Bronchial epithelial cell (primary cell): ENCODE measurements at places on chromosomes 16 and 17. TPM values are rescaled to one million over a fixed set of nuclear protein-coding genes. Genes with fewer than 3 reads are reported as not detected.

Gene MT3
- total RNA-seq: not detected in 2 replicates

DNA sequence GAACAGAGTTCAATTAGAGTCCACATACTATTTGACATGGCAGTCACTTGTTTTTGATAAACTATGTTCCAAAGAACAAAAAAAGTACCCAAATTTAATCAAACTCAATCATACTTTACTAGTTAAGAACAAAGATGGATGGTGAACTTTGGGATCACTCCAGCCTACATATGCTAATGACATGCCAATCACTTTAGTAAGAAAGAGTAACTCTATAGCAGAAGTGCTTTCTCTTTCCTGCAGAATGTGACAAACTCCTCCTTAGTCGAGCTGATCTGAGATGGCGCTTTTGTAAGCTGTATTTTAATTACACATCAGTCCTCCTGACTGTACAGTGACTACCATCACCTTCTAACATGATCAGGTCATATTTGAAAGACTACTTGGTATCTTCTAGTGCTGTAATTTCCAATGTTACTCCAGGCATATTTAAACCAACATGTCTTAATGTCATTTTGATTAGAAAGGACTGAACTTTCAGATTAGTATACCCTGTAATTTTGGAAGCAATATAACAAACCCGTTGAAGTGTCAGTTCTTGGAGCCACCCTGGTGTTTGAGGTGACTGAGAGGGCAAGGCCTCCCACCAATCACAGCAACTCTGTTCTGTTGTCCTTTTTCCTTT lies 4.1 kb downstream of the NETO2 start:
- peak; percentile 60 for DNase-seq

- no peak for DNase-seq
Measured at GRCh38 chr17:43803758-43804157, 23.5 kb downstream of the CFAP97D1 start.

DNA sequence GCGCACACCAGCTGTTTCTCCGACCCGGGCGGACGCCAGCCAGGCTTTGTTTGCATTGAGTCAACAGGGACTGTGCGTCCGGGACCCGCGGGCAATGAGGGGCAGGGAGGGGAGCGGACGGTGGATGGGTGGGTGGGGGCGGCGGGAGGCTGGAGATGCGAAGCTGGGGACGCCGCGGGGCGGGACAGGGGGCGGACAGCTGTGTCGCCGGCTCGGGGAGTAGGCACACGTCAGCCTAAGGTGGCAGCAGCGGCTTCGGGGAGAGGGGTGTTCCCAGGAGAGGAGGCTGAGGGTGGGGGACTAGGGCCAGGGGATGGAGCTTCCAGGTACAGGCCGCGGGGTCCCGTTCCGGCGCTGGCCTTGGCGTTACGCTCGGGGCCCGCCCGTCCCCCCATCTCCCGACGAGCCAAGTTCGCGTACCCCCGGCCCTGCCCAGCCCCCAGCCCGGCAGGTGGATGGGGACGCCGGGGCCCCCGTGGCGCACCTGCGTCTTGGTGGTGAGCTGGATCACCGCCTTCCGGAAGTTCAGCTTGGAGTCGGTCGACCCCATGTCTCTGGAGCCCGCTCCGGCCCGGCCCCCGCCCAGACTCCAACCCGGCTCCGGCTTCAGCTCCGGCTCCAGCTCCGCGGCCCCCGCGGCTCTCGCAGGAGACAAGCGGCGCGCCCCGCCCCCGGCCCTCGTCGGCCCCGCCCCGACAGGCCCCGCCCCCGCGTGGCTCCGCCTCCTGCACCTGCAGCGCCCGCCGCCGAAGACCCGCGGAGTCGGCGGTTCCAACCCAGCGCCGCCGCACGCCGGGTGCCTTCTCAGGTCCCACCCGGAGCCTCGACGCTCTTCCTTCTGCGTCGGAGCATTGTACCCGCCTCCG lies at the start of gene HID1:
HID1 (minus strand) TSS at position 653 of the 866 bp plus-strand sequence; CDS start at position 550, 103 bp downstream.
- peak; percentile 35 for DNase-seq

DNA sequence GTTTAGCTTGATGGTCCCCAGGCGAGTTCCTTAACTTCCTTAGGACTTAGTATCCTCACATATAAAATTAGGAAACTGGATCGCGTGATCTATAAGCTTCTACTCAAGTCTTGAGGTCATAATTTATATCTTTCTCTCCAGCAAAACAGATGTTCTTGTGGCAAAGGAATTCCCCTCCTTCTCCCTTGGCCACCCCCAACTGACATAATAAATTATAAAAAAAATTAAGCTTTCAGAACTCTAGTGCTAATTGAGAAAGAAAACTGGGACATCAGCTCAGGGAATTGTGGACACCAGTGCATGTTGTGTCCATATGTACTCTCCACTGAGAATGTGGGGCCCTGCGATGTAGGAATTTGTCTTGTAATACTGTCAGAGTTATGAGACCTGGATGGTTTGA lies 13.5 kb downstream of the GNAO1 start:
- no peak for DNase-seq

DNA sequence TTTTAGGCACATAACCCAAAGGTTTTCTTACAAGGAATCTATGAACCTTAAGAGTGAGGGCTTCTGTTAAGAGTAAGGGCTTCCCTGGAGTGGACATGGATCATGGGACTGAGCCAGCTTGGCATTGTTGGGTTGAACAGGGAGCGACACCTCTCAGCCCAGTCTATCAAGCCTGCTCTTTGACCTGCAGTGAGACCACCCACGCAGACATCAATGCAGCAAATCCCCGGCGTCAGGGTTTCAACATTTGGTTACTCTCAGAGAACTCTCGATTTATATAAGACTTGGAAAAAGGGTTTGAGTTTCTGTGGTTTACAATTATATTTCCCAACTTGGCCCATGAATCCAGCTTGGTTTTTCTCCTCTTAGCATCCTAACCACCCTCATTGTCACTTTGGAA lies 299.9 kb downstream of the WWOX start:
- DNase-seq: no peak

DNA sequence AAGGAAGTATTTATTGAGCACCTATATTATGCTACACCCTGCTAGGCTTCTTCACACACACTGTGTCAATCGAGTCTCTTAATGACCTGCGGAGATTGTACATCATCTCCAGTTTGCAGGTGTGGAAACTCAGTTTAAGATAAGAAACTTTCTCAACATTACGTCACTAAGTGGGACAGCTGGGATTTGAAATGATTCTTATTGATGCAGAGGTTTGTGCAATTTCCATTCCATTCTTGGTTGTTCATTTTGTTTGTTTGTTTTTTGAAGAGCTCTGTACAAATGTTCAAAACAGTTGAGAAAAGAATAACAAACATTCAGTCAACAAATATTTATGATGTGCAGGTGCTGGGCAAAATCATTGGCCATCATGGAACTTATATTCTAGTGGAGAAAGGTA lies 84.8 kb downstream of the MAP2K6 start:
- DNase-seq: no peak

- no peak for DNase-seq
Measured at GRCh38 chr16:48430890-48431289, 45.7 kb upstream of the SIAH1 start.

- no peak for DNase-seq
Measured at GRCh38 chr17:28871056-28871579, 16.3 kb downstream of the ERAL1 start.

DNA sequence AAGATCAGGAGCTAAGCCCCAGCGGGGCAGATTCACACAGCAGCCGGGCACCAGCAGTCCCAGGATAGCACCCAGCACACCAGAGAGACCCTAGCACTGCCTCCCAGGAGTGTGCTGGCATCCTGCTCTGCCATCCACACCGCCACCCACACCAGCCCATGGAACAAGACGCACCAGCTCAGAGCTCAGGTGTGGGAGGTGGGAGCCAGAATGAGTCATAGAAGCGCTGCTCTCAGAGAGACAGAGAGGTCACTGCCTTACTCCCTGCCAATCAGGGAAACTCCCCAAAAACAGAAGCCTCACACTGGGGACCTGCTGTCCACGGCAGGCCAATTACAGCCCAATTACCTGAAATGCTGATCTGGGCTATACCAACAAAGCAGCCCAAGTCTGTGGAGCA lies 64.9 kb downstream of the CDYL2 start:
- DNase-seq: no peak

DNA sequence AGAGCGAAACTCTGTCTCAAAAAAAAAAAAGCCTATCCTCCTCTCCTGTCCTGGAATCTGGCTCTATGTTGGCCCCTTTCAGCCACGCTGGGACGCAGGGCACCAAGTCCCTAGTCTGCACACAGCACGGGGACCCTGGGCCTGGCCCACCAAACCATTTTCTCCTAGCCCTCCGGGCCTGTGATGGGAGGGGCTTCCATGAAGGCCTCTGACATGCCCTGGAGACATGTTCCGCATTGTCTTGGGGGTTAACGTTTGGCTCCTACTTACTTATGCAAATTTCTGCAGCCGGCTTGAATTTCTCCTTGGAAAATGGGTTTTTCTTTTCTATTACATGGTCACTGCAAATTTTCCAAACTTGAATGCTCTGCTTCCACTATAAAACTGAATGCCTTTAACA lies 12.6 kb upstream of the GPT2 start:
- no peak for DNase-seq

DNA sequence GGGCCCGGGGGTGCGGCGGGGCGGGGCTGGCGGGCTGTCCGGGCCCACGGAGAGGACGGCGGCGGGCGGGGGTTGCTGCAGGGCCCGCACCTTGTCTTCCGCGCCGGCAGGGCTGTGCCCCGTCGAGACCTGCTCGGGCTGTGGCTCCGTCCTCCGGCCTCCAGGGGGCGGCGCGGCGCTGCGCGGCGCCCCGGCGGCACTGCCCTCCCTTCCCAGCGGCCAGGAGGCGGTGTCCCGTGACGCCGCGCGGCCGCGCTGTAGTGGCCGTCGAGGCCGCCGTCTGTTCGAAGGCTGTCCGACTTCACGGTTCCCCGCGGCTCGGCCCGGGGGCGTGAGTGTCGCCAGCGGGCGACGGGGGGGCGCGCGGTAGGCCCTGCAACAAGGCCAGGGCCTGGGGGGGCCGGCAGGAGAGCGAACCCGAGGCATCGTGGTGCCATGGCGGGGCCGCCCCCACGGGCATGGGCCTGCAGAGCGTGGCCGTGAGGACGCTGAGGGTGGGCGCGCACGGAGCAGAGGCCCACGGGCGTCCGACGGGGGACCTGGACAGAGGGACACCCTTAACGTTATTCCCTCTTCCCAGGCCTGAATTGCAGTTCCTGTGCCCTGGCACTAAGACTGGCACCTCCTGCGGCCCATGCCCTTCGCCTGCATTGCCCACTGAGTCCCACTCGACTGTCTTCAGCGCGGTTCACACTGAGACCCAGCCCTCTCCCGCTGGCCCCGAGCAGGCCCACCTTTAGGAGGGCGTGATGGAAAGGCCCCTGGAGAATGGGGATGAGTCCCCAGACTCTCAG lies at the start of gene PLEKHG4:
PLEKHG4 (plus strand) TSS at position 237 of the 794 bp plus-strand sequence; CDS start at position 750, 513 bp downstream.
- peak; percentile 46 for DNase-seq

- DNase-seq: no peak
Measured at GRCh38 chr17:49730785-49731434, 23.1 kb upstream of the SLC35B1 start.

- peak; percentile 39 for DNase-seq
Measured at GRCh38 chr17:81428948-81429774, 33.9 kb downstream of the BAHCC1 start.

DNA sequence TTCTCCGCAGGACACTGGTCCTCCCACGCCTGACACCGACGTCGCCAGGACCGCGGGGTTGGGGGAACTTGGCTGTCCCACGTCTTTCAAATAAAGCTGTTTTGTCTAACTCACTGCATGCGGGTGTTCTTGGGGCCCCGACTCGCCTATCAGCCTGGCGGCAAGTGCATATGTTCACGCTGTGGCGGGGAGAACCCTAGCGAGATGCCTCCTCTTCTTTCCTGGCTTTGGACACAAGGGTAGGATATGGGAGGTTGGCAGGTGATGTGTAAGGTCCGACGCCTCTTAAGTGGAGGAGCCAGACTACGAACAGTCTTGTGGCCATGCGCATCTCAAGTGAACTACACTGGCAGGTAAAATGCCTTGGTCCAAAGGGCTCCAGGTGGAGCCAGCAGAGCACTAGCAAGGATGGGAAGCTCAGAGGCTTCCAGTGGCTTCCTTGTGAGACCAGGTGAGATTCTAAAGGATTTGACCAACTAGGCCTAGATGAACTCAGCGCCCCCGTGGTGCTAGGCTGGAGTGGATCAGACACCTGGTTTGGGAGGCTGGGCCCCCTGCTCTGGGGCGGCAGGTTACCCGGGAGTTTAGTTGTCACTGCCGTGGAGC lies 873 bp upstream of the RPS2 start:
- DNase-seq: no peak
